ENCODE measurements at places on chromosomes 13 and 19. TPM values are rescaled to one million over a fixed set of nuclear protein-coding genes. Genes with fewer than 3 reads are reported as not detected.

DNA sequence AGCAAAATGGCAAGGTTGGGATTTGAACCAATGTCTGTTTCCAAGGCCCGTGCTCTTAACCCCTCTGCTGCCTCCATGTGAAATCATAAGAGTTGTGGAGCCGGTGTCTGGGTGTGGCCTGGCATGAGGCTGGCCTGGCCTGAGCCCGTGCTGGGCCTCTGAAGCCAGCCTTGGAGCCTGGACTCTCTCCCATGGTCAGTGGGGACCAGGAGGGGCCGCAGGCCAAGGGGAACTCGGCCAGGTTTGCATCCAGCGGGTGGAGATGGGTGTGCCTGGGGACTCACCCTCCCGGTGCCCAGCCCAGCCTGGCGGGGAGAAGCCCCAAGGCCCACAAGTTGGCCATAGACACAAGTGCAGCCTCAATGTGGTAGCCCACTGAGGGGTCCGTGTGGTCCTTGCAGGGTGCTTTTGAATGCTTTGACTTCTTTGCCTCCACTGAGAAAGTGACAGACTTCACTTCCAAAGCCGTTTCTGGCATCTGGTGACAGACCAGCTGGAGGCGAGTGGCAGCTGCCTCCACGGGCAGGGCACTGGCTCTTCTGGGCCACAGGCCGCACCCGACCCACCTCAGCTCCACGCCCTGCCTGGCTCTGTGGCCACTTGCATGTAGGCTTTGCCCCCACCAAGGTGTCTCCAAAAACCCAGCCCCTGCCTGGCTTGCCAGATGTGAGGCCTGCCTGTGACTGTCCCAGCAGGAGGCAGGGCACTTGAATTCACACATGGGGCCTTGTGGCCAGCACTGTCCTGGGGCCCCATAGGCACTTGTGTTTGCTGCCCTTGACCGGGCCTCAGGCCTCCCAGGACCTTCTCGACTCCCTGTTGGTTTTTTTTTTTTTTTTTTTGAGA lies 26.2 kb upstream of the NCCRP1 start:
- DNase-seq = no peak

DNA sequence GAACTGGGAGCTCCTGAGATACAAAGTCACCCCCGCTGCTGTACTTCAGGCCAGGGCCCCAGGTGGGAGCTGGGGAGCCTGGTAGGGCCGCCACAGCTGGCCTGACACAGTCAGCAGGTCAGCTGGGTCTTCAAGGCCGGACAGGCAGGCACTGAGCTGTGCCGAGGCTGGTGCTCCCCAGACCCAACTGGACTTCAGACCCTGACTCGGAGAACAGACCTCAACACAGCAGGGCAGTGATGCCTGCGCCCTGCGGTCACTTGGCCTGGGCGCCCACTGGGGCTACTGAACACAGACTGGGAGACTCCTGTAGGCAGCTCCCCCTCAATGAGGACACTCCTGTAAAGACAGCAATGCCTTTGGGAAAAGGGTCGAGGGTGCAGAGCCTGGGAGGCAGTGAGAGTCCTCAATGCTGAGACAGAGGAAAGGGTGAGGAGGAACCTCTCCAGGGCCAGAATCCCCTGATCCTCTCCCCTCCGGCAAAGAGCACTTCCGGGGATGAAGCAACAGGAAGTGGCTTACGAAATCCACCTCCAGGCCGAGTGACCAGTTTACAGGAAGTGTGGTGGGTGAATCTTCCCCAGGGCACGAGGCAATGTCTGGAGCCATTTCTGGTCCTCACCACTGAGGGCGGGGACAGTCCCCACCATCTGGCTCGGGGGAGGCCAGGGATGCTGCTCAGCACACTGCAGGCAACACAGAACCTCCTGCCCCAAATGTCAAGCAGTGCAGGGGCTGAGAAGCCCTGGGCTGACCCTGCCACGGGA lies 40.8 kb upstream of the ISYNA1 start:
- DNase-seq = peak; percentile 93

DNA sequence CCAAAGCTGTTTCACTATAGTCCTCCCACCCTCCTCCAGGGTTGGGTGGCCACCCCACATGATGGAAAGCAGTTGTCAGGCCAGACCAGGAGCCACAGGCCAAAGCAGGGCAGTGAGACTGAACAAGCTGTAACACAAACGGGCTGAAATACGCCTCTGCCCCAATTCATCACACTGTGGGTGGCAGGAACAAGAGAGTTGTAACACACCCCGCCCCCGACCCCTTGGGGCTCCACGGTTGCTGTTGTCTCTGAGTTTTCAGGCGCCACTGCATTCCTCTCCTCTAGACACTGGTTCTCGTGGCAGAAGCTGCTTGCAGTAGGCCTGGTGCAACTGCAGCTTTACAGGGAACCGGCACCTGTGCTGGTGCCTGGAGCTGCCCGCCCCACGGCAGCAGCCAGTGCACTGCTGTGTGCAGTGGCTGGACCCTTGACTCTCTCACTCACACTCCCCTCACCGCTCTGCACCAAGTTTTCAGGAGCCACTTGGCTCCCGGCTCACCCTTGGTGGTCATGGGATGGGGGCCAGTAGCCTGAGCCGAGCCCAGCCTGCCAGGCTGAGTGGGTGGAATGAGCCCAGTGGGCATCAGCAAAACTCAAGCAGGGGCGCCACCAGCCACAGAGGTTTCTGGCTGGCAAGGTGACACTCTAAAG lies 1314.5 kb upstream of the MIR17HG start:
- no peak for DNase-seq

DNA sequence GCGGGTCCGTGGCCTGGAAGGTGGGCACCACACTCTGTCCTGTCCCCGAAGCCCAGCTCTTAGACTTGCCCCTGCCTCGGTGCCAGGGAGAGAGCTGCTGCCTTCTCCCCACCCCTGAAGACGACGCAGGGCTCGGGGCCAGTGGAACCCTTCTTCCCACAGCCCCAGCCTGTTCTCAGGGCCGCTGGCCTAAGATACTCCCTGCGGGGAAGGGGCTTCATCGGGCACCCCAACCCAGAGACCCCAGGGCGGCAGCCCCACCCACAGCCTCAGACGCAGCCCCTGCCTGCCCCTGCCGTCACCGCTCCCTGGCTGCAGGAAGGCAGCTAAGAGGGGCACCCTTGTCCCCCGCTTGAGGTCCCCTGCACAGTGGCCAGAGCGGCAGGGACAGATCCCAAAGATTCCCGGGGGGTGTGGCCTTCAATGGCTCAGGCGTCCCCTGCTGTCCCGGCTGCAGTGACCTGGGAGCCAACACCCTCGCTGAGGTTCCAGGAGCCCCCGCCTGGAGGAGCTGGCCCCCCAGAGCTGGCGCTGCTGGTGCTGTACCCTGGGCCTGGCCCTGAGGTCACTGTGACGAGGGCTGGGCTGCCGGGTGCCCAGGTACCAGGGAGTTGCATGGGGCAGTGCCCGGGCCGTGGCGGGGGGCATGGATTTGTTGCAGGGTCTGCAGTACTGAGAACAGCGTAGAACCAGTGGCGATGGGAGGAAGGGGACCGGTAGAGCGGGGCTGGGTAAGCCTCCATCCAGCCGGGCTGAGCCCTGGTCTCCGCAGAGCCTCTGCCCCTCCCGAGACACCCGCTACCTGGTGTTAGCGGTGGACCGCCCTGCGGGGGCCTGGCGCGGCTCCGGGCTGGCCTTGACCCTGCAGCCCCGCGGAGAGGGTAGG lies 1.0 kb downstream of the AMH start:
- no peak for DNase-seq

- no peak for DNase-seq
Measured at GRCh38 chr13:90362707-90363106, 984.8 kb upstream of the MIR17HG start.

- DNase-seq = no peak
Measured at GRCh38 chr13:73508841-73509240, 450.0 kb downstream of the KLF5 start.

DNA sequence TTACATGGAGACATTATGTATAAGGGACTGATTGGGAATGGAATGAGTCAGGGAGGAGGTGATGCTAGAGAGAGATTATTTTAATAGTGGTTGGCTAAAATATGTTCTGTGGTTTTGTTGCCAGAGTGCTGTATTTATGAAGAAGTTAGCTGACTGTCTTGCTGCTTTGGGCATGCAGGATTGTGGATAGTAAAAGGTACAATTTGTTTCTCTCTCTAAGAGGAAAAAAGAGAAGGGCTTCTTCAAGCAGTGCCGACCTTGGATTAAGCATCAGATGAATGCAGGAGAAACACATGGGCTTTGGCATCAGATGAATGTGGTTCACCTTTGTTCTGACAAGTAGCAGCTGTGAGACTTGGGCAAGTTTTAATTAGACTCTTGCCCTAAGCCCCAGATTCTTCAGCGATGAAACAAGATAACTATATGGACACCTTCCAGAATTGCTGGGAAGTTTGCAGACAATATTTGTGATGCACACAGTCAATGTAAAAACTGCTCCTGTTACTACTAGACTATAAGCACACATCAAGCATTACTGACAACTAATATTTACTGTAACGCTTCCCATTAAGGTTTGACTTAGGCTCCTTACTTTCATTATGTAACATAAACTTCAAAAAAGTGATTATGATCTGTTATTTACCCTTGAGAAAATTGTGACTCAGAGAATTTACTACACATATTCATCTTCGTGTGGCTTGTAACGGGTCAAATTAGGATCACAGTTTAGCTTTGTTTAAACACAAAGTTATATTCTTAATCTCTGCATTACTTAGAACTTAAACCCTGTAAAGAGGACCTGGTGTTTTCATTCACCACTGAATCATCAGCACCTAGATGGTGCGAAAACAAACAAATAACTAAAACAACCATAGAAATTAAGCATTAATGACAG lies 824.0 kb downstream of the PCDH9 start:
- no peak for DNase-seq

SMIM17 gene
- 0.43 TPM for total RNA-seq

ZNF154 gene
- 2.0 TPM for total RNA-seq

Measured in GM23248 (cell line).